ELF-1 (cell line): ENCODE measurements at places on chromosomes 13 and 19.
A peak's percentile ranks its signal among the peaks of the same experiment; 100 is the strongest.

DNA sequence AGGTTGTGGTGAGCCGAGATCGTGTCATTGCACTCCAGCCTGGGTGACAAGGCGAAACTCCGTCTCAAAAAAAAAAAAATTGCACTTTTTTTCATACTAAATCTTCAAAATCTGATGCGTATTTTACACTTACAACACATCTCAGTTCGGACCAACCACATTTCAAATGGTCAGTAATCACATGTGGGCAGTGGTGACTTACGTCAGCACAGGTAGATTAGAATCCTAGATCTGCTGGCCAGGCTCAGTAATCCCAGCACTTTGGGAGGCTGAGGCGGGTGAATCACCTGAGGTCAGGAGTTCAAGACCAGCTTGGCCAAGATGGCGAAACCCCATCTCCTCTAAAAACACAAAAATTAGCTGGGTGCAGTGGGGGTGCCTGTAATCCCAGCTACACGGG, 1.6 kb upstream of the FARSA start:
- no peak for DNase-seq

DNA sequence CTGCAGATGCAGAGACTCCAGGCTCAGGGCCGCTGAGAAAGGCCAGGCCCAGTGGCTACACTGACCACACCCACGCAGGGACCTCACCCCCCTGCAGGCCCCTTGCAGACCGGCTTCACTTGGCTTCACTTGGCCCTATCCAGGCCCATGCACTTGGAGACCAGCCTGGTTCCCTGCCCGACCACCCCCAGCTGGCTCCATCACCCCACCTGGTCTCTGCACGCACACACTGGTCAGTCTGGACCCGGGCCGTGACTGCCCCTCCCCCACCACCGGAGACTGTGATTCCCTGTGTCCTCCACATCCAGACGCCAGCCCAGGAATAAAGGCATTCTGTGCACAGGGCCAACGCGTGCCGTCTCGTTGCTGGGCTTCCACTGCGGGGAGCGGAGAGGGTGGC, 4.9 kb upstream of the EBI3 start:
- no peak for DNase-seq

- peak; percentile 62 for DNase-seq
Measured at GRCh38 chr13:29589234-29589633, 6.3 kb downstream of the SLC7A1 start.

DNA sequence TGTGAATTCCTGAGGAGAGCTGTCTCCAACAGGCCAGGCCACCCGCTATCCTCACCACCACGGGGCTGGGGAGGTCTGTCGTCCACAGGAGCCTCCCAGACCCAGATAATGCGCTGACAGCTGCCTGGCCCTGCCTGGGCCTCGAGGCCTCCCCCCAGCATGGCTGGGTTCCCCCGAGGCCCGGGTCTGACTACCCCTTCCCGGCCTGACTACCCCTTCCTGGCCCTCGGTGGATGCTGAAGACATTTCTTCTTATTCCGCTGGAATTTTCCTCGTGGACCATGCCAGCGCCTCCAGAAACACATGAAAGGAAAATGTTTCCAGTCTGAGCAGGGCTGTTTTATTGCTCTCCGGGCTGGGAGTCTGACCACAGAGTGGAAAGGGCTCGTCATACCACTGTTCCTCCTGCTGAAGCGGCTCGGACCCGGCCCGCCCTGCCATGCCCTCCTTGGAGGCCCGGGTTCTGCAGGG, 16.8 kb upstream of the COMP start:
- DNase-seq = peak; percentile 14

- DNase-seq = no peak
Measured at GRCh38 chr13:50358231-50359040, 343.2 kb downstream of the KCNRG start.

DNA sequence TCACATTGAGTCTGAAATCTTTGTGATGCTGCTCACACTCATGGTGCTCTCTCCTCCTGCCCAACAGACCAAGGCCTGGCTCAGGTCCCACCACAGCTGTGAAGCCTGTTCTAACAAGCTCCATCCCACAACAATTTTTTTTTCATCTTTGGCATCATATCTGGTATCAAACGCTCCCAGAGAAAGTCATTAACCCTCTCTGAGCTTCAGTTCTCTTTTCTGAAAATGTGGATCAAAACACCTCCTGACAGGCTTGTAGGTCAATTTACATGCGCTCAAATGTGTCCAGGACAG, 224.4 kb downstream of the LACC1 start:
- DNase-seq = no peak

DNA sequence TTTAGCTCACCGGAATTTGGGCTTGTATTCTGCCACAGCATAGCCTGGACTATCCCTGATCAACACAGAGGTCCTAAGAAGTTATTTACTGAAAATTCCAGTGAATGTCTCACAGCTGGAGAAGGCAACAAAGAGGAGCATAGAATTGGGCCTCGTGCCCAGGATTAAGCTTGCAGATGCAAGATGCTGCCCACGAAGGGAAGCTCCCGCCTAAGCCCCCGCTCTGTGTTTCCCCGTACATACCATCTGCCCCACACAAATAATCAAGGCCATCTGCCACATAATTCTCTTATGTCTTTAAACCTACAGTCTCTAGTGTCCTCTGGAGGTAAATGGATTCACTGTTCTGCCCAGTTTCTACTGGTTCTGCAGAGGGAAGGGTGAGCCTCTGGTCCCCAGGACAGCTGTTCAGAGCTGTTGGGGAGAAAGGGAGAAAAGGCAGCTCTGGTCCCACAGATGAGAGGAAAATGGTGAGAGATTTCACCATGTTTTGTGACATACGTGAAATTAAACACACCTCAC, 7.4 kb upstream of the TPP2 start:
- no peak for DNase-seq

- no peak for DNase-seq
Measured at GRCh38 chr13:113631341-113632095, 26.5 kb downstream of the ATP4B start.

DNA sequence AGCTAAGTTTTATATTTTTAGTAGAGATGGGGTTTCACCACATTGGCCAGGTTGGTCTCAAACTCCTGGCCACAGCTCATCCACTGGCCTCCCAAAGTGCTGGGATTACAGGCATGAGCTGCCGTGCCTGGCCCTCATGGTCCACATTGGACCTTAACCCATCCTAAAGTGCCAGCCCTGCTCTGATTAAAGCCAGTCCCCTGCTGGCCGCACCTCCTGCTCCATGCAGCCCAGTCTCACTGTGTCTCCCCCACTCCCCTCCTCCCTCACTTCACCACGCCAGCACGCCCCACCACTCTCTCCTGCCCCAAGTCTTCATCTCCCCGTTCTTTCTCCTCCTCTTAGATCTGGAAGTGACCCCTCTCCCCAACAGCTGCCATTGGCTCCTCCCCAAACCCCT, 16.7 kb upstream of the SDHAF1 start:
- no peak for DNase-seq

DNA sequence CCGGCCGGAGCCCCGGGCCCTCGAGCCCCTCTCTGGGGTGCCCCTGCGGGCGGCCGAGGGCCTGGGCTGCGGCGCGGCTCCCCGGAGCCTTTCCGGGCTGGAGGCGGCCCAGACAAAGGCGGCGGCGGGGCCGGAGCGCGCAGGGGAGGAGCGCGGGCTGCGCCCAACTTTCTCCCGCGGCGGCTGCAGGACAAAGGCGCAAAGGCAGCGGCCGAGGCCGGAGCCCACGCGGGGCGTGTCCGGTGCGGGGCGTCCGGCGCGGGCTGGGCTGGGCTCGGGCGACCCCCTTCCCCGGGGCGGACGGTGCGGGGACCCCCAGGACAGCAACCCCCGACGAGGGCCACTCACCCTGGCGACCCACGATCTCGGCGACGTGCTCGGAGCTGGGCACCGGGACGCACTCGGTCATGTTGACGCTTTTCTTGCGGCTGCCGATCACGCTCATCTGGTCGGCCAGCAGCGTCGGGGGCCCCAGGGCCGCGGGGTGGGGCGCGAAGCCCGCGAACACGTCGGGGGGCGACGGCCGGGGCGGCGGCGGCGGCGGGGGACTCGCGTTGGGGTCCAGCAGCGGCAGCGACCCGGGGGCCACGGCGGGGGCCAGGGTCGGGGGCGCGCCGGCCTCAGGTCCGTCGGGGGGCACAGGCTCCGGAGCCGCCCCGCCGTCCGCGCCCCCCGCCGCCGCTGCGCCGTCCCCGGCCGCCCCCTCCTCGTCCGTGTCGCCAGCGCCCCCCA, 843 bp downstream of the MEX3D start:
- DNase-seq = no peak

GRCh38 chr13:29369060-29369743, 226.3 kb downstream of the SLC7A1 start:
- no peak for DNase-seq

- DNase-seq = no peak
Measured at GRCh38 chr13:52999093-52999696, 29.4 kb upstream of the OLFM4 start.

GRCh38 chr19:18366021-18366435, 19.9 kb upstream of the GDF15 start:
- DNase-seq = no peak

GRCh38 chr19:7637374-7638256, 705 bp downstream of the STXBP2 start:
- peak; percentile 22 for DNase-seq

DNA sequence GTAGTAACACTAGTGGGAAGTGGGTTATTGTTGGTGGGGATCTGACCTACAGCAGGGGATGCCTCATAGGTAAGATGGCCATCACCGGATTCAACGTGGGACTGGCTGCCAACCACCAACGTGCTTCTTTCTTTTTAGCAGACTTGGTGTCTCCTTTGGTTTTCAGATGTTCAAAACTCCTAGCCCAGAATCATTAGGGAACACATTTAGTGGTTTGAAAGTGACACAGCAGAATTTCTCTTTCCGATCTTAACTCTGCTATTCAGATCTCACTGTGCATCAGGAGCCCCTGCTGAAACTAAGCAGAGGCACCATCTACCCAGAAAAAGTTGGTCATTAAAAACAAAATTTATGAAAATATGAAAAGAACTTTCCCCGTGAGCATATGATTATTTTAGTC, 36.7 kb upstream of the PCDH8 start:
- no peak for DNase-seq

- DNase-seq = no peak
Measured at GRCh38 chr19:43731346-43731745, 15.5 kb downstream of the IRGC start.
